ENCODE measurements at places on chromosomes 12 and 14.

- no peak for DNase-seq
Measured at GRCh38 chr14:74408870-74409269, 17.1 kb downstream of the SYNDIG1L start.

GRCh38 chr12:2052826-2053678 is at the start of gene CACNA1C:
Gene CACNA1C, plus strand, starts transcription at chr12:2052987. Its CDS starts 576 bp downstream, at chr12:2053563.
- DNase-seq, result peak; percentile 77

DNA sequence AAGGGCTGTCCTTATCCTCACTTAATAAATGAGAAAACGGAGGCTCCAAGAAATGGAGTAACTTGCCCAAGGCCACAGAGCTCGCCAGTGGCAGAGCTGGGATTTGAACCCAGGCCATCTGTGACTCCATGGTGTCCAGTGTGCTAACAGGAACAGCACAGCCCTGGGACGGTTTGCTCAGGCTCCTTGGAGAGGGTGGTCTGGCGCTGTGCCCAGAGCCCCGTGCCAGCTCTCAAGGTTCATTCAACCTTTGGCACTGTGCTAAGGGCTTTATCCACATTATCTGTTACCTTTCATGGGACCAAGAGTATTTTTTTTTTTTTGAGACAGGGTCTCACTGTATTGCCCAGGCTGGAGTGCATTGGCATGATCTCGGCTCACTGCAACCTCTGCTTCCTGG is 8.1 kb downstream of the DAO start:
- no peak for DNase-seq

GRCh38 chr12:106780010-106780631 is 5.6 kb downstream of the RIC8B start:
- DNase-seq, result no peak

DNA sequence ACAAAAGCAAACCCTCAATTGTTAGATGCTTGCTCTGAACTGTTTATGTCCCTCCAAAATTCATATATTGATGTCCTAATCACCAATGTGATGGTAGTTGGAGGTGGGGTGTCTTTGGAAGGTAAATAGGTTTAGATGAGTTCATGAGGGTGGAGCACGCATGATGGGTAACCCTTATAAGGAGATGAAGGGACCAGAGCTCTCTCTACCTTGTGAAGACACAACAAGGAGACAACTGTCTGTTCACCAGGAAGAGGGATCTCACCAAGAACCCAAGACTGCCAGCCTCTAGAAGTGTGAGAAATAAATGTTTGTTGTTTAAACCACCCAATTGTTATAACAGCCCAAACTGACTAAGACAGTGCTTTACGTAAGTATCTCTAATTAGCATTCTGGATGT is 27.0 kb downstream of the DHRS2 start:
- DNase-seq, result no peak

DNA sequence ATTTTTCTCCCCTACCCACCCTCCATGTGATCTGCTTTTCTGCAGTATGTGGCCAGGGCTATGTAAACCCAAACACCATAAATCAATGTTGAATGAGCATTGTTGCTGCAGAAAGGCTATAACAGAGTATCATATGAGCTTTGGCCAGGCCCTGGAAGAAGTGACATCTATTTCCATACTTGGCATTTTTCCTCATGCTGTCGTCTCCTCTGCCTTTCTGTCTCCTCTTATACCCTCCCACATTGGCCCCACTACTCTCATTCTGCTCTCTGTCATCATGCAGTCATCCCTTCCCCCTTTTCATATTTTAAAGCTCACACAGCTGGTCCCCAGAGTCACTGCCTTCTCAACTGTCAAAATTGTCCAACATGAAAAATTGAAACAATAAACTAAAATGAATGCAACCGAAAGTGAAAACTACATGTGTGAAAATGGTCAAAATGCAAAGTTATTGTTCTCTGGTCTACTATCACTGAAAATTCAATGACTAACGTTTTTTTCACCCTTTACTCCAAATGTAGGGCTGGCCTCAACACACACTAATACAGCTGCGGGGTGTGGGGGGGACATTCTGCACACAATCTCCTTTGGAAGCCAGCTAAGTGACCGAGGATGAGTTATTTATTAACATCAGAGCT is 290.7 kb upstream of the TMPO start:
- DNase-seq, result no peak

GRCh38 chr12:124765581-124766489 is 97.8 kb downstream of the SCARB1 start:
- no peak for DNase-seq

DNA sequence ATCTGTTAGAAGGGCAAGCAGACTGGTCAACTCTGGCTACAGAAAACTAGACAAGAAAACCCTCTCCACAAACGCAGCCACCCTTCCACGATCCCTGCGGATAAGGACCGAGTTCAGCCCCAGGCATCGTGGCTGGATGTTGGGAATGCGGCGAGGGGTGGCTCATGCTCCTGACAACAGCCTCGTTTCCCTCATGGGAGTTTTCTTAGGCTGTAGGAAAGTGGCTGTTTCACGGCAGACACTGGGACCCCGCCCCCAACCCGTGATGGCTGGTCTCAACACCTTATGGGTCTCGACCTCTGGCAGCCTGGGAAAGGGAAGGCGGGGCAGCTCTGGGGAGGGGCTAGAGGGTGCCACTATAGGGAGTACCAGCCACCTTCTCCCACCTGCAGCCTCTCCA is 123.3 kb downstream of the RFLNA start:
- DNase-seq, result no peak

DNA sequence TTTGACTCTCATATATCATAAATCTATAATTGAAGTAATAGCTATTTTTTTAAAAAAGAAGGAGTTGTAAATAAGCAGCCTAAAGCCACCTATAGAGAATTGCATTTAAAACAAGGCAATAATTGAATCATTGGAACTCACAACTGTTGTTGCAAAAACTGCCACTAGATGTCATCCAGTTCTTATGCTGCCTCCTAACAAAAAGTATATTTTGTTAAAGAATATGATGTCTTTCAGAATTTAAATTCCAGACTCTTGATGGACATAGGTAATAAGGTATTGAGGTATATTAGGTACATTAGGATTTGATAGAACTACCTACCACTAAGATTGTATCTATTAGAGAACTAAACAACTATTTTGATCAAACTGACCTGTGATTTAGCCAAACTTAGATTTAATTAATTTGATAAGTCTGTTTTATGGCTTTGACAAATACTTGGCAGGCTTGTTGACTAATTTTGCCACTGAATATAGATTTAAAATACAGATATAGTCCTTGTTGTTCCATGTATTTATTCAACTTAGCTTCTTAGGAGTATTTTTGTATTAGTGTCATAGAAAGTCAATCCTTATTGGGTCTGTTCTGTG is 401.4 kb downstream of the RPL10L start:
- DNase-seq, result peak; percentile 45

GRCh38 chr14:55803873-55804553 is 224.0 kb downstream of the KTN1 start:
- no peak for DNase-seq

GRCh38 chr14:82861313-82861712 is 1327.7 kb upstream of the SEL1L start:
- DNase-seq, result no peak

- DNase-seq, result no peak
Measured at GRCh38 chr14:24965934-24966578, 83.9 kb downstream of the STXBP6 start.

GRCh38 chr14:77843195-77843594 is 43.3 kb downstream of the ADCK1 start:
- DNase-seq, result no peak

GRCh38 chr12:74285773-74286172 is 251.9 kb upstream of the ATXN7L3B start:
- DNase-seq, result no peak

DNA sequence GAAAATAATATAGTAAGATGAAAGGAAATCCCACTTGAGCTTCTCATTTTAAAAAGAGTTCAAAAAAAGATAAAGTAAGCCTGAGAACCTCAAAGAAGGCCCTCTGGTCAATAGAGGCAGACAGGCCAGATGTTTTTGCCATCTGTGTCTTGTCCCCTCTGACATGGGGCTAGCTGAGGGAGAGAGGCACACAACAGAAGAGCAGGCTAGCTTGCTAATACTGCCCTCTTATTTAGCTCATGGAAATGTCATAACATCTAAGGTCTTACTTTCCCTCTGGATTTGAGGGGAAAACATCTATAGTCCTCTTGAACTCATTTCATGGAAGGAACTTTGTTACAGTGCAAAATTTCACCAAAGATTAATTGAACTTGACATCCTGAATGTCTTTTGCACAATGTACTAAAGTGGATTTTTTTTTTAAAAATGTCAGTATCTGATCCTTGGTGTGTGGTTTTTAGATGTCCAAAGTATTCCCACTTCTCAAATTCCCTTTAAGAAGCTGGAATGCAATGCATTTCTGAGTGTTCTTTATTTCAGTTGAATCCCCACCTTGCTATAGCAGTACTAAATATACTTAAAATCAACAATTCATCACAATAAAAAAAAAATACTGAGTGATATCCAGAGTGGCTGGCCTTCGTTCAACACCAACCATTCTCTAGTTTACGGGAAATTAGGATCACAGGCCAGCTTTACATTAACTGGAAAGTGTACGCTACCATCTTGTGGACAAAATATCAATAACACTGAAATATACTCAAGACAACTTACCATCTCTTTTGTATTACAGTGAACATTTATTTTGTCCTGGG is 176.7 kb downstream of the PAH start:
- no peak for DNase-seq

DNA sequence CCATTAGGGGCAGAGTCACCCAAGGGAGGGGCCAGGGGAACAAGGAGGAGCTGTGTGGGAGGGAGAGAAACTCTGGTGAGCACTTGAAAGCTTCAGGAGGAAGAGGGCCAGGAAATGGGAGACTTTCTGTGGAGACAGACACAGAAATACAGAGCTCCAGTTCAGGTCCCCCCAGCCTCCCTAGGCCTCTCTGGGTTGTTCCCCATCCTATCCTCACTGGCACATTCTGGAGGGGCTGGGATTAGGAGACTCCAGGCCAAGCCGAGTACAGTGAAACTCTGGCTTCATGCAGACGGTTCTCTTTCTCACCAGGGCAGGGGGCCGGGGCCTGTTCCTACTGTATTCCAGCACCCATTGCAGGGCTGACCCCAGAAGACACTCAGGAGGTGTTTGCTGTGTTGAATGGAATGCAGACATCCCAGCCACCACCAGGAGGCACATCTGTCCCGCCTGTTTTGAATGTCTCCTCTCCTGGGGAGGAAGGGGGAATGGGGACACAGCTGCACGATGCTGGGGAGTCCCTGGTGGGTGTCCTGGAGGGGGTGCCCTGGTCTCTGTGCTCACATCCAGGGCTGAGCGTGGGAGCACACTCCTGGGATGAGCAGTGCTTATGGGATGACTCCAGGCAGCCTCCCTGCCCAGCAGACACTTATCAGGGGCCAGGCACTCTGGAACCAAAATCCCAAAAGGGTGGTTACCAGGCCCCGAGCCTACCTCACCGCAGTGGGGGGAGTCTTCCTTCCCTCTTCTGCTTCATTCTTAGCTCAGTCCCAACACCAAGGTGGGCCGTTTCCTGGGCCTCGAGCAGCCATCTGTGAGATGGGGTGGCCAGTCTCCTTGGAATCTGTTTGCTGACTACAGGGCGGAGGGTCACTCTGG is 5.5 kb upstream of the KRT84 start:
- peak; percentile 27 for DNase-seq

GRCh38 chr14:90060965-90061684 is 669 bp upstream of the KCNK13 start:
- no peak for DNase-seq

- DNase-seq, result no peak
Measured at GRCh38 chr12:69383074-69383473, 23.5 kb downstream of the YEATS4 start.

DNA sequence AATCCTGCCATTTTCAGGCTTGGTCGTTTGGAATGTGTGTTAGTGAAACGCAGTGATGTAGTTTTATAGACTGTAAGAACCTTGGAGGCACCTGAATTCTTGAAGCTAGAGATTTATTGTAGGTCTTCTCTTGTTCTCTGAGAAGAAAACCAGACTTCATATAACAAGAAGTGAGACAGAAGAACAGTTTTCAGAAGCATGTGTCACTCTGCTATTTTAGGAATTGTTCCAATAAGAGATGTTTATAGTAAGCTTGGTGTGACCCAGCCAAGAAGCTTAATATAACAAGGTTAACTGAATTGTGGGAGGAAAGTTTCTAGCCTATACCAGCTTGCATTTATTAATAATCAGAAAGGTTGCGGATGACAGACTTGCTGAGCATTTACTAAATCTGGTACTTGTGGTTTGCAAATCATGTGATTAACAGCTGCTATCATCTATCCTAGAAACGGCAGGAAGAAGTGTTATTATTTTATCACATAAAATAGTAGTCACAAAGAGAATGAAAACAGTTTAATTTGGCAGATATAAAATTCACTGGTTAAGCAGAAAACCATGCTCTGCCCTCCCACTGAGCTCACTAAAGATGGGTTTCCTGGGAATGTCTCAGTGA is 49.2 kb upstream of the BCAT1 start:
- DNase-seq, result no peak

- DNase-seq, result no peak
Measured at GRCh38 chr14:47012533-47013280, 361.1 kb upstream of the RPL10L start.

GRCh38 chr12:117818400-117818799 is 150.4 kb downstream of the KSR2 start:
- no peak for DNase-seq

DNA sequence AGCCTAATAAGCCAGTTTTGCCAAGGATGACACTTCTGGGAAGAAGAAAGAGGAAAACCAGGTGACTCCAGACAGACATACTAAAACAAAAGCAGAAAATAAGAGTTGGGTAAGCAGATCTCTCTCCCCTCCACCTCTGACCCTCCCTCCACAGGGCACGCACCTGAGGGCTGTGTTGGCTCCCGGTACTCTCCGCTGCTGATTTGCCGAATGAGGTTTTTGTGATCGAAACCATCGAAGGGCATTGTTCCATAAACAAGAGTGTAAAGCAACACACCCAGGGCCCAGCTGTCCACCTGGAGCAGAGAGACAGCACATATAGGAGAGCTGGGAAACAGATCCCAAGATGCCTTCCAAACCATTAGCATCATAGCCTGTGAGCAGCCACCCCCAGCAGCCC is 68.1 kb downstream of the NUAK1 start:
- no peak for DNase-seq

- no peak for DNase-seq
Measured at GRCh38 chr14:38958589-38958988, 144.4 kb downstream of the SEC23A start.

DNA sequence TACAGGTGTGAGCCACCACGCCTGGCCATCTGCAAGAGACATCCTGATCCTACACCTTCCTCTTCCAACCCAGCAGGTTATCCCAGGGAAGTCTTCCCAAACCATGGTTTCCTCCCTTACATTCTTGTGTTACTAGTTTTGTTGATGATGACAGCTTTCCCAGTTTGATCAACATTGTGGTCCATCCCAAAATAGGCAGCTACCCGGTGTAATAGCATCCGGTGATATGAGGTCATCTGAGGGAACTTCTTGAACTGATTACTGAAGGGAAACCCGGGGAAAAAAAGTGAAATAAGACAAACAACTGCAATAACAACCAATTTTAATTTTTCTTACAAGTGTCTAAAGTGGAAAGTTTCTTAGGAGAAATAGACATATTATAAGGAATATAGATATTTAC is 45.3 kb upstream of the STAC3 start:
- no peak for DNase-seq

- DNase-seq, result no peak
Measured at GRCh38 chr12:53185582-53186153, 4.9 kb upstream of the CSAD start.

All from NCI-H1092 treated with DMSO at 0.1 percent for 48 hours (cell line).